ENCODE measurements at places on chromosomes 3 and 15.

GRCh38 chr3:184680385-184681345 is 31.2 kb downstream of the MAGEF1 start:
- H3K36me3 ChIP-seq: no peaks in the 10 kb centered on the region
- peaks cover 14% of the 10 kb centered on the region for H3K27me3 ChIP-seq
- no peak overlapping the region for H3K4me3 ChIP-seq
- no peak overlapping the region for H3K27ac ChIP-seq
- no peak for DNase-seq

GRCh38 chr3:129314386-129315222 is 35.9 kb downstream of the HMCES start:
- peak overlapping the region; percentile 90 for H3K4me3 ChIP-seq
- peak; percentile 94 for DNase-seq
- H3K27me3 ChIP-seq: no peaks in the 10 kb centered on the region
- peak overlapping the region; percentile 83 for H3K27ac ChIP-seq

- no peaks in the 10 kb centered on the region for H3K27me3 ChIP-seq
- DNase-seq: no peak
Observed at GRCh38 chr3:169822983-169823382, 10.3 kb upstream of the LRRC34 start.

DNA sequence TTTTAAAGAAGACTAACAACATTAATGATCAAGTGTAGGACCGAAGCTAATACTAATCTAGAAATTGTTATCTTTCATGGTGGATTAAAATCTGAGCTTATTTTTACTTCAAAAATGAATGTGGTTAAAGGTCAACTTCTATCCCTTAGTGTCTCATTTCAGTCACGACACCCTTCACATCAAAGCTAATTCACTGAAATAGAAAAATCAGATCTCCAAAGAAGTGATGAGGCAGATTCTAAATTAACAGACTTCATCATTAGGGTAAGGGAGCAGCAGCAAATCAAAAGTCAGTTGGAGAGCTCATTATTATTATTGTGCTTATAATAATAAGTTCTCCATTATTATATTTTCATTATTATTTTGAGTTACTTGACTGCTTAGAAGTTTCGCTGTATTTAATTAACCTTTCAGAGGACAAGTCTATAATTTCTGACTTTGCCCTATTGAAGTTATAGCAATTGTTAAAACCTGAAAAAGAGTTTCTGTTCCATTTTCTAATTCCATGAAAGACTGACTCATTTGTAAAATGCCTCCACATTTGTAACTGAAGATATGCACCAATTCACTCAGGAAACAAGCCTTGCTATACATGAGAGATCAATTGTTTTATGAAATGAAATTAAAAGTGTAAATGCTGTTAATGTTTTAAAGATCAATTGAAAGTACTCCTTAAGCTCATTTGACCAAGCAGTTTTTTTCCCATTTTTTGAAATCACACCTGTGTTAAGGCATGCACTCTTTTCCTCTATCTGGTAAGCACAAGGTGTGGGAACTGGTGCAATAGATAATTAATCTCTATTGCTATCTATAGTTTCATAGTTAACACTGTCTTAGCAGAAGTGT is 23.1 kb upstream of the CMC1 start:
- no peaks in the 10 kb centered on the region for H3K36me3 ChIP-seq
- no peak overlapping the region for H3K27ac ChIP-seq
- no peaks in the 10 kb centered on the region for H3K4me1 ChIP-seq

Measured in fibroblast of lung (primary cell).